ENCODE measurements at places on chromosomes 13 and 19.
A peak's percentile ranks its signal among the peaks of the same experiment; 100 is the strongest.

- DNase-seq, result no peak
Measured at GRCh38 chr19:1815605-1816529, 3.8 kb upstream of the ATP8B3 start.

DNA sequence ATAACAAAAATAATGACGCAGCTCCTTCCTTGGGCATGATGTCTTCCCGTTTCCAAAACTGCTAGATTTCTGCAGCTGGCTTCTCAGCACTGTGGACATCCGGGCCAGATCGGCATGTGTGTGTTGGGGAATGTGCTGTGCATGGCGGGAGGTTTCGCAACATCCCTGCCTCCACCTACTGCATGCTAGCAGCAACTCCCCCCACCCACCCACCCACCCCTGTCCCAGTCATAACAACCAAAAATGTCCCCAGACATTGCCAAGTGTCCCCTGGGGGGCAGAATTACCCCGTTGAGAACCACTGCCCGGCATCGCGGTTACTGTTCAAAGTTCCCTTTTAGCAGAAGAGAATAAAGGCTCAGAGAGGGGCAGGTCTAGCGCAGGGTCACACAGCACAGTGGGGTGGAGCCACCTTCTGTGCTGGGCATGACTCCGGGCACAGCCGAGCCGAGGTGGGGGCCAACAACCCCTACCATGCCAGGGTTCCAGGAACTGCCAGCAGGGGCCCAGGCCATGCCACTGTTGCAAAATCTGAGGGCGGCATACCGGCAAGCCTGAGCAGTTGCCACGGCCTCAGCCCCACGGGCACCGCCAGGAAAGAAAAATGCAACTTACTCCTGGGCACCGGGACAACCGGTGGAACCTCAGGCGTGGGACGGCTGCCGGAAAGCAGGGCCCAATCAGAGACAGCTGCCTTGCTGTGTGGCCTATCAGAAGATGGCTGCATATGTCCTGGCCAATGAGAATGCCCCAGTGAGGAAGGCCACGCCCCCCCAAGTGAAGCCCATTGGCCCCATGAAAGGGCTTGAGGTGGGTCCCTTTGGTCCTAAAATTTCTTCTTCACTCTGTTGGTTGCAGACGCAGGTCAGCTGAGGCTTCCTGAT is 22.5 kb upstream of the NFIC start:
- DNase-seq, result no peak

DNA sequence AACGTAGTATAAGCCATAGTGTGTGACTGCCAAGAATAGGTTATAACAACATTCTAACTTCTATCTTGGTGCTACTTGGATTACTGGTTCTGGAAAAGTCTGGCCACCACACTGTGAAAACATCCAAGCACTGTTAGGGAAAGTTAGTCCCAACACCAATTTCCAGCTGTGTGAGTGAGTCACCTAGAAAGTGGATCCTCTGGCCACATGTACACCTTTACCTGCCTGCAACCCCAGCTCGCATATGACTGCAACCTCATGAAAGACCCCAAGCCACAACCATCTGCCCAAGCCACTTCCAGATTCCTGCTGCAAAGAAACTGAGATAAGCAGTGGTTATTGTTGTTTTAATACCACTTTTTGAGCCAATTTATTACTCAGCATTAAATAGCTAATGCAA is 404.5 kb downstream of the KCTD12 start:
- no peak for DNase-seq

GRCh38 chr19:17125728-17126677 is 50.4 kb downstream of the MYO9B start:
- peak; percentile 38 for DNase-seq

- no peak for DNase-seq
Measured at GRCh38 chr13:79283742-79284141, 122.3 kb downstream of the RBM26 start.

GRCh38 chr13:95509521-95510310 is 42.8 kb upstream of the CLDN10 start:
- no peak for DNase-seq

- no peak for DNase-seq
Measured at GRCh38 chr19:15633082-15633835, 7.4 kb upstream of the CYP4F3 start.

DNA sequence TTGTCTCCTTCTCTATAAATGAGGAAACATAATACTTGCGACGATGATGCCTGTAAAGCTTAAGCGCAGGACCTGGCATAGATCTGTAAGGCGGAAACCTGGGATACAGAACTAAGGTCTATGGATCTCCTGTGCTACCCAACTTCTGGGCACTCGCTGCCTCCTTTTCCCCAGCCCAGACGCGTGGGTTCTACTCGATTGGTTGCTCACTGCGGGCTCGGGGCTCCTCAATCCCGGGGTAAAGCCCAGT is 615 bp upstream of the PSMC4 start:
- no peak for DNase-seq

- no peak for DNase-seq
Measured at GRCh38 chr13:77449265-77449664, 86.2 kb upstream of the SCEL start.

DNA sequence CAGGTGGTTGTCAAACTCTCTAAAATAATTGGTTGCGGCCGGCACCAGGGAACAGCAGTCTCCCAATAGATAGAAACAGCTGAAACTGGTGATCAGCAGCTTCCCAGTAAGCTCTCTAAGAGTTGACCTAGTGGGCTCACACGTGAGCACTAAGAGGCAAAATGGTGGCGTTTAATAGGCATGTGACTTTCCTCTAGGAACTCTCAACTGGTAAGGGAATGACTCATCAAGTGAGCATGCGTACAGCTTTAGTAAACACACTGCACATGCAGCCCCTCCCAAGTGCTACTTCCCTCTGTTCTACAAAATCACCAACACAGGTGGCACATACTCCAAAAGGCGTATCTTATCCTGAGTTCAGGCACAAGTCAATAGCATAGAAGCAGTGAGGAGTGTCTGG is 41.7 kb downstream of the TNFSF11 start:
- DNase-seq, result no peak

DNA sequence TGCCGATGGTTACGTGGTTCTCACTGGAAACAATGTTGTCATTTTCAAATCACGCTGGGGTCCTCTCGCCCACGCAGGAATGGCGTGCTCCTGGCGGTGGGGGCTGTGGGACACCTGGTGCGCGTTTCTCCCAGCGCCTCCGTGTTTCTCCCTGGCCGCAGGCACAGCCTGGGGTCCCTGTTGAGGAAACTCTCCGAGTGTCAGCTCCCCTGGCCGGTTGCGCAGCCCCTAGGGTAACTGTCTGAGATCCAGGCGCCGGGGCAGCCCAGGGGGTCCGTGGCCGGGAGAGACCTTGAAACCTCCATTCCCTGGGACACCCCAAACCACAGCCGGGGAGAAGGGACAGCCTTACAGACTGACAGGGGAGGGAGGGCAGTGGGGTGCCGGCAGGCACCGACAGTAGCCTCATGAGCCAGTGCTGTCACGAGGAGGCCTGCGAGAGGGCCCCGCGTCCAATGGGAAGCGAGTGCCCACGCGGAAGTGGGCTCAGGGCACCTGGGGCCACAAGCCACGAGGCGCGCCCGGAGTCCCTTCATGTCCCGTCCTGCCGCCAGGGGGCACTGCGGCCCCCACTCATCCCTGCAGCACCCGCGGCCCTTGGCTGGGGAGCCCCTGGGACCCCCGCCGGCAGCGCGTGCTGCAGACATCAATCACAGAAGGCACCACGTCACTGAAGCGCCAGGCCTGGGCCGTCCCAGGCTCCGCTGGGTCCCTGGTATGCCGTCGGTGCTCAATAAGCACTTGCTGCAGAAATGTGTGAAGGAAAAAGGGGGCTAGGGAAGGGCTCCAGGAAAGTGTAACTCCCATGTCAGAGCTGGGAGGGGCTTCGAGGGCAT is 9.5 kb downstream of the ADAMTSL5 start:
- peak; percentile 75 for DNase-seq

DNA sequence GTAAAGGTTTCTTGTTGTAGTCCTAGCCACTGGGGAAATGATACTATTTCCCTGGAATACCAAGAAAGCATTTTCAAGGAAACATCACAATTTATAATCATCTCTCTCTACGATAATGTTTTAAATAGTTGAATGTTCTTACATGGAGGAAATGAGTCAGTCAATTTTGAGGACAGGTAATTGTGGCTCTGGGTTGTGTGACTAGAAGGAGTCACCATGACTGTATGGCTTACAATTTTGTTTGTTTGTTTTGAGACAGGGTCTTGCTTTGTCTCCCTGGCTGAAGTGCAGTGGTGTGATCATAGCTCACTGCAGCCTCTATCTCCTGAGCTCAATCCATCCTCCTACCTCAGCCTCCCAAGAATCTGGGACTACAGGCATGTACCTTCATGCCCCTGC is 47.4 kb downstream of the COG3 start:
- DNase-seq, result no peak

- DNase-seq, result no peak
Measured at GRCh38 chr13:95146486-95146885, 154.8 kb downstream of the ABCC4 start.

DNA sequence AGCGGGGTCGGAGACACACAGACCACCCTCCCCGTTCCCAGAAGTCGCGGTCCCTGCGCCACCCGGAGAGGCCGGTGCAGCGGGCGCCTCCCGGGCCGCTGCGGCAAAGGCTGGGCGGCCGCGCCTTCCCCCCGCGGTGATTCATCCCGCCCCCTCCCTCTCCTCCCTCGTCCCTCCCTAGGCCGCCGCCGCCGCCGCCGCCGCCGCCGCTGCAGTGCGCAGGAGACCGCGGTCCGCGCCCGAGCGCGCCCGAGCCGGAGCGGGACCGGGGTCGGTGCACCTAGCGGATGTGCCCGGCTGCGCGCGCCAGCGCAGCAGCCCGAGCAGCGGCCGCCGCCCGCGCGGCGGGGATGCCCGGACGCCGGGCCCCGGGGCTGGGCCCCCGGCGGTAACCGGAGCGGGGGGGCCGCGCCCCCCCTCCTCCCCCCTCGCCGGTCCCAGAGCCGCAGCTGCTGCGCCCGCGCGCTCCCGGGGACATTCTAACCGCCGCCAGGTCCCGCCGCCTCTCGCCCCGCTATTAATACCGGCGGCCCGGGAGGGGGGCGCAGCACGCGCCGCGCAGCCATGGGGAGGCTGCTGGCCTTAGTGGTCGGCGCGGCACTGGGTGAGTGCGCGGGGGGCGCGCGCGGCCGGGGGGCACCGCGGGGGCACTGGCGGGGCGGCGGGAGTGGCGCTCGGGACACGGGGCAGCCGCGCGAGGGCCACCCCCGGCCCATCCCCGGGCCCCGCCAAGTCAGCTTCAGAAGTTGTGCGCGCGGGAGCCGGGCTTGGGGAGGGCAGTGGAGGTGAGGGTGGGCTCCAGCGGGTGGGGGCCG is at the start of gene SCN1B:
Gene SCN1B (plus strand): TSS at position 214 of the 815 bp plus-strand sequence. CDS start 351 bp downstream, at position 565.
- DNase-seq, result peak; percentile 64

GRCh38 chr13:85601526-85601925 is 197.7 kb downstream of the SLITRK6 start:
- DNase-seq, result no peak

DNA sequence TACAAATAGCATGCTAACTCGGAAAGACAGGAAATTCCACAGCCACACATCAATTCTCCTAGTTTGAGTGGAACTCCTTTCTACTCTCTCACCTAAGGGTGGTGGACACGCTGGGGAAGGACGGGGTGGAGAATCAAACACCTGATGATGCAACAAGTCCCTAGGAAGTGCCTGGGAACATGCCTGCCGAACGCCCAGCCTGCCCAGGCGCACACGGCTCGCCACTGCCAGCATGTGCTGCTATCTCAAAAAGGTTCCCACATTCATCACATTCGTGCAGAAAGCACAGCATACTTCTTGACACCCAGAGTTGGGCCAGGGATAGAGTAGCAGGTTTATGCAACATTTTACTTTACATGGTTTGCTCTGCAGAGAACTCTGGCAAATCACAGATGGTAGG is 164.6 kb downstream of the ABCC4 start:
- DNase-seq, result no peak

- DNase-seq, result no peak
Measured at GRCh38 chr19:4099041-4099764, 24.7 kb downstream of the MAP2K2 start.

- DNase-seq, result no peak
Measured at GRCh38 chr19:18900700-18901481, 4.9 kb upstream of the CERS1 start.

GRCh38 chr19:38852231-38853044 is 2.7 kb upstream of the HNRNPL start:
- DNase-seq, result peak; percentile 39

DNA sequence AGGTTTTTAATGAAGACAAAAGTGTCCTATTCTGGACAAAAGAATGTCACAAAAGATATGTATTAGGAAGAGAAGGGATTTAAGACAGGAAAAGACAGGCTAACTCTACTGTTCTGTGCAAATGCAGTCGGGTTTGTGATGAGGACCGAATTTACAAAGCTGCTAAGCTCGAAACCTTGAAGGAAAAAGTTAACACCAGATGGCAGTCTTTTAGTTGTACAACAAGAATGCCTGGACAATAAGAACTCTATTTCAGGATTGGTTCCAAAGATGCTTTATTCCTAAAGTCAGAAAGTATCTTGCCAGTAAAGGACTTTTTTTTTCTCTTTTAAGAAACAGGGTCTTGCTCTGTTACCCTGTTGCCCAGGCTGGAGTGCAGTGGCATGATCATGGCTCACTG is 51.1 kb downstream of the HS6ST3 start:
- no peak for DNase-seq

DNA sequence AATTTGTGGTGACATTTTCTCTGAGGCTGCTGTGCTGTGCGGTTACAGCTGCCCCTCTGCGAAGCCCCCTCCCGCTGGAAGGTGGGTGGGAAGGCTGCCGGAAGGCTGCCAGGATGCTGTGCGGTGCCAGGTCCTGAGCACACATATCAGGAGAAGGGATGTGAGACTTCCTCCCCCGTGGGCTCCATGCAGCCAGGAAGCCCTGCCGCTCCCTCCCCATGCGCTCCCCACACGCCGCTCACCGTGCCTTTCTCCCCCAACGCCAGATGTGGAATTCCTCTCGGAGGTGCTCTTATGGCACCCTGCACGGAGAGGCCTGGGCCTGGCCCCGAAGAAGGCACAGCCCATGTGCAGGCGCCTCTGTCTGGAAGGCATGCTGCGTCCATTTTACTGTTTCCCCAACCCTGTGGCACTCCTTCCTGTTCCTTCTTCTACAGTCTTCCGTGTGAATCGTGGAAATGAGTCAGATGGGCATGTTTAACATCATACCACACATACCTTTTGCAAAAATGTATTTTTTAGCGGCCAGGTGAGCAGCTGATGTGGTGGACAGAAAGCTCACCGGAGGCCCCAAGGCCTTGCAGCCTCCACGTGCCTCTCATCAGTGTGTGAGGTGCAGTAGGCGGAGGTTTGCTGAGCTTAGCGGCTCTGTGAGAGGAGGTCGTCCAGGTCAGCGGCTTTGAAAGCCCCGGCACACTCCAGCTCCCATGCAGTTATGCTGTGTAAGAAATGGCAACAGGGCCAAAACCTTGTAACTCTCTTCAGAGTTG is 88.0 kb downstream of the ATP11A start:
- DNase-seq, result no peak

All from stimulated activated CD4-positive, alpha-beta T cell treated with anti-CD3 and anti-CD28 coated beads, Interleukin-2, amount 100 ng/mL, for 48 hours (primary cell).